Central memory CD8-positive, alpha-beta T cell (primary cell): ENCODE measurements at places on chromosomes 7 and 10.

GRCh38 chr10:125232841-125233240 is 72.5 kb upstream of the CTBP2 start:
- DNase-seq, result no peak

DNA sequence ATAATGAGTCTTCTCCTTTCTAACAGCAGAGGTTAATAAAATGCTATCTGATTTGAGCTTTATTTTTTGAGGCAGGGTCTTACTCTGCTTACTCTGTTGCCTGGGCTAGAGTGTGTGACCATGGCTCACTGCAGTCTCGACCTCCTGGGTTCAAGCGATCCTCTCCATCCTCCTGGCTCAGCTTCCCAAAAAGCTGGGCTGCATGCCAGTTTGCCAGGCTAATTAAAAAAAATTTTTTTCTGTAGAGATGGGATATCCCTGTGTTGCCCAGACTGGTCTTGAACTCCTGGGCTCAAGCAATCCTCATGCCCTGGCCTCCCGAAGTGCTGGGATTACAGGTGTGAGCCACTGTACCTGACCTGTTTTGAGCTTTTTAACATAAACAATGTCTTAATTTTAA is 56.7 kb downstream of the SCD start:
- no peak for DNase-seq

DNA sequence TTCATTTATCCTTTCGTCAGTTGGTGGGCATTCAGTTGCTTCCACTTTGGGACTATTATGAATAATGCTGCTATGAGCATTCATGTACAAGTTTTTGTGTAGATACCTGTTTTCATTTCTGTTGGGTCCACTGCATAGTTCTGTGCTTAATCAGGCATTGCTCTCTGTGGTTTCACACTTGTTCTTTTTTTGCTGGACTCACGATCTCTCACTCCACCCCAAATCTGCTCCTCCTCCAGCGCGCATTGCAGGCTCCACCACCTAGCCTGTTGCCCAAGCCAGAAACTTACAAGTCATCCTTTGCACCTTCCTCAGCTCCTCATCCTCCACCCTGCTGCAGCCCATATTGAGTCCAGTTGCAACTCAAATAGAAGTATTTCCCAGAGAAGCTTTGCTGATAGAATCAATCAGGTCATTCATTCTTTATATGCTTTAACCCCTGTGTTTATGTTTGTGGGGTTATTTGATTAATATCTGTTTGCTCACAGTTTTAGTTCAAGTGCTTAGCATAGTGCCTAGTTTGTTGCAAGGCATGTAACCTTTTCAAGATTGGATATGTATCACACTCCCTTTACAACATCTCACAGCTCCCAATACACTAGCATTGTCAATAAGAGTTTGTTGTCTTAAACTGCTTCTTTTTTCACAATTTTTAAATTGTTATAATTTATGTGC is 16.6 kb upstream of the AFAP1L2 start:
- no peak for DNase-seq

GRCh38 chr7:26457696-26458327 is 166.2 kb downstream of the SNX10 start:
- no peak for DNase-seq

GRCh38 chr10:62915158-62915557 is 99.0 kb upstream of the EGR2 start:
- no peak for DNase-seq

- no peak for DNase-seq
Observed at GRCh38 chr7:45993621-45994020, 72.5 kb upstream of the IGFBP3 start.
